Mesangial cell (primary cell): ENCODE measurements at places on chromosomes 11 and 22. TPM values are rescaled to one million over a fixed set of nuclear protein-coding genes. Genes with fewer than 3 reads are reported as not detected.

RNF169 gene
- total RNA-seq: 7.5 and 9.6 TPM in 2 replicates

GRIK4 gene
- total RNA-seq: 0.13 TPM in 1 of 2 replicates, not detected in the other

FERMT3 gene
- total RNA-seq: 1.0 and 2.1 TPM in 2 replicates

OR56A4 gene
- not detected in 2 replicates for total RNA-seq

JHY gene
- 1.5 and 1.6 TPM in 2 replicates for total RNA-seq

RTN3 gene
- total RNA-seq: 87.8 and 129 TPM in 2 replicates

RAG2 gene
- total RNA-seq: not detected in 2 replicates

MRGPRX4 gene
- not detected in 2 replicates for total RNA-seq

CALCB gene
- total RNA-seq: 0.38 and 0.65 TPM in 2 replicates

SLC22A8 gene
- not detected in 2 replicates for total RNA-seq

MS4A15 gene
- not detected in 2 replicates for total RNA-seq

PGA4 gene
- not detected in 2 replicates for total RNA-seq

CABP4 gene
- not detected in 2 replicates for total RNA-seq

IL17REL gene
- total RNA-seq: 0.25 TPM in 1 of 2 replicates, not detected in the other

TRIM44 gene
- 29.7 and 31.8 TPM in 2 replicates for total RNA-seq

C11orf16 gene
- total RNA-seq: not detected in 2 replicates

BUD13 gene
- 7.1 and 13.2 TPM in 2 replicates for total RNA-seq

PPFIBP2 gene
- total RNA-seq: 0.16 and 2.0 TPM in 2 replicates

HBG2 gene
- not detected in 2 replicates for total RNA-seq

ZP1 gene
- total RNA-seq: 0.16 and 2.8 TPM in 2 replicates

SNX19 gene
- total RNA-seq: 37.3 and 78.5 TPM in 2 replicates

GDPD5 gene
- 11.2 and 12.7 TPM in 2 replicates for total RNA-seq

SCARF2 gene
- 19.4 and 38.8 TPM in 2 replicates for total RNA-seq

FDXACB1 gene
- total RNA-seq: 3.0 and 3.1 TPM in 2 replicates

NAALAD2 gene
- 0.49 and 0.63 TPM in 2 replicates for total RNA-seq

SESN3 gene
- 2.9 and 10.0 TPM in 2 replicates for total RNA-seq

PARVA gene
- total RNA-seq: 33.6 and 39.2 TPM in 2 replicates
